OCI-M1 (cell line): ENCODE measurements at places on chromosomes 2 and 18.

DNA sequence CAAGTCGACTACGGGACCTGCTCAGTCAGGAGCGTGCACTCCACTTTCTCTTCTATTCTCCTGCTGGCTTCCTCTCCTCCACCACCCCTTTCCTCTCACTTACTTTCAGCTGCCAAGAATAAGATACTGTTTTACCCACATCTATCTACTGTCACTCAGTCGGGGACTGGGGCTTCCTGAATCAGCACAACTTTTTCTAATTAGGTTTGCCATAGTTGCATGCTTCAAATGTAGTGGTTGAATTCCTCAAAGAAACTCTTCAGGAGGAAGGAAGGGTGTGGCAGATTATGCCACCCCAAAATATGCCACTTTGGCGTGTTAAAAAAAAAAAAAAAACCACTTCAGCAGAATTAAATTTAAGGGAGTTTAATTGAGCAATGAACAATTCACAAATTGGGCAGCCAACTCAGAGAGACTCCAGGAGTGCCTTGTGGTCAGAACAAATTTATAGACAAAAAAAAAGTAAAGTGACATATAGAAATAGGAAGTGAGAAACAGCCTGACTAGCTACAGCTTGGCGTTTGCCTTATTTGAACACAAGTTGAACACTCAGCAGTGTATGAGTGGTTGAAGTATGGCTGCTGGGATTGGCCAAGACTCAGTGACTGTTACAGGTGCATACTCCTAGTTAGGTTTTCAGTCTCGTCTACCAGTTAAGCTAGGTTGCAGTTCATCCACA, 32.5 kb upstream of the RMDN2 start:
- DNase-seq: peak; percentile 31

DNA sequence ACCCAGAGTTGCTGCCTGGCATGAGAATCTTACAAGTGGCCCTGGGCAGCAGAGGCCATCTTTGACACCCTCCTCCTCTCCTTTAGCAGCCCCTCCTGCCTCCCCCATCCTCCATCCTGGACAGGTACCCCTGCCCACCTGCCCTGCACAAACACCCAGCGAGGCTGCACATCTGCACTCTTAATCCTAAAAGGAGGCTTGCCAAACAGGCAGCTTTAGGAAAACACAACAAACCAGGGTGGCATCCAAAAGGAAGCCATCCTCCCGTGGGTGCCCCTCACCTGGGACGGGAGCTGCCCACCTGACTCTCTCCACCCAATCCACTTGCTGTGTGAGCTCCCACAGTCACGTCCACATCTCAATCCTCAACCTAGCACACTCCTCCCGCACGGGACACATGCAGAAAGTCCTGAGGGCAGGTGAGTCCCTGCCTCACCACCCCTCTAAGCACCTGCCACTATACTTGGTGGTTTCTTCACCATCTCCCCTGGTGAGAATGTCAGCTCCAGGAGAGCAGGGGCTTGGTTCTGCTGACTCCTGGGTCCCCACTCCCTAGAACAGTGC, 5.8 kb downstream of the BIN1 start:
- DNase-seq: no peak

DNA sequence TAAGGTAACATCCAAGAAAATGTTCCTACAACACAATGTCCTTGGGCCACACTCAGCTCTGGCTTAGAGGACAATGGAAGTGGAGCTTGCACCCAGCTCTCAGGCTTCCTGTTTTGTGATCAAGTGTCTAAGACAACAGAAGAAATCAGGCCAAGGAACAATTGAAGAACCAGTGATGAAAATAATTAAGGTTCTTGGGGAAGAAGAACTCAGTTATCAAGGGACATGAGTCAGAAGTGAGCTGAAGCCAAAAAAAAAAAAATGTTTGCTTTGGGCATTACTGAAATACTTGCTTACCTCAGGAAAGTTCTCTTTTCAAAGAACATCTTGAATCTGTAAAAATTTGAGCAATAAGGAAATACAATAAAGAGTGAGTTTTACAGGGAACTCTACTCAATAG, 299.0 kb downstream of the FBXO15 start:
- DNase-seq: no peak

GRCh38 chr2:60415814-60416213, 137.6 kb downstream of the BCL11A start:
- no peak for DNase-seq

DNA sequence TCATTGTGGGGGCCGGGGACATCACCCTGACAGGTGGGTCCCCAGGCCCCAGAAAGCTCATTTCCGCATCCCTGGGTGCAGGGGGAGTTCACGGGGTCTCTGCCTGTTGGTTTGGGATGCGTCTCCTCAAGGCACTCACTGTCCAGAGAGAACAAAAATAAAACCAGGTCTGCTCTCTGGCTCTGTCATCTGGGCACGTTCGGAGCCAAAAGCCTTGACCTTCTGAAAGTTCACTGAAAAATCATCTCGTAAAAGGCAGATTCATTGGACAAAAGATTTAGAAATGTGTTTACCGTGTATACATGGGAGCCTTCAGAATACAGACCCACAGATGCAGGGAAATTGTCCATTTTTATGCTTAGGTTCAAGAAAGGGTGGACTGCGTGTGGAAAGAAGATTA, 26.6 kb downstream of the MLPH start:
- no peak for DNase-seq

- DNase-seq: no peak
Observed at GRCh38 chr2:196409376-196409775, 230.1 kb upstream of the CCDC150 start.

DNA sequence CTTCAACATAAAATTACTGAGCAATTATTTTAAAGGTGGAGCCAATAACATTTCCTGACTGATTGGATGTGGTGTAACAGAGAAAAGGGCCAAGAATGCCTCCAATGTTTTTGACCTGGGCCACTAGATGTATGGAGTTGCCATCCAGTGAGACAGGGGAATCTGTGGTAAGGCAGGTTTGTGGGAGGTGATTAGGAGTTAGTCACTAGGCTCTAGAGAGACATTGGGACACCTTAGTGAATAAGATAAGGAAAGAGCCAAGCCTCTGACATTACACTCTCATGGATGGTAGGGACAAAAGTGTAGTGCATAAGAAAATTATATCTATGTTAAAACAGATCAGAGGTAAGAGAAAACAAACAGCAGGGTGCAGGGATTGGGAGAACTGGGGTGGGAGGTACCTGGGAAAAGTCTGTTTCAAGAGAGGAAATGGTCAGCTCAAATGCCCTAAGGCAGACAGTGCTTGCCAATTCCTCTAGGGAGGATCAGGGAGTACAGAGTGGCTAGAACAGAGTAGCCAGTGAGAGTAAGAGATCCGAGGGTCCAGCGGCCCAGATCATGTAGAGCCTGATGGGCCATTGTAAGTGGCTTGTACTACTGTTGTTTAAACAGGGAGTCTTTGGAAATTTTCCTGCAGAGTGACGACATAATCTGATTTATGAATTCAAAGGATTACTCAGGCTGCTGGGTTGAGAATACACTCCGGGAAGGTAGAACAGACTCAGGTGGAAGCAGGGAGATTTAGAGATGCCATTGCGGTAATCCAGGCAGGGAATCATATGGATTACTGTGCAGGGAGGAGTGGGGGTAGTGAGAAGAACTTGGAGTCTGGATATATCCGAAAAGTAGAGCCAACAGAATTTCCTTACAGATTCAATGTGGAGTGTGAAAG, 45.7 kb upstream of the CUL3 start:
- no peak for DNase-seq

- DNase-seq: no peak
Observed at GRCh38 chr2:212911011-212911410, 240.4 kb downstream of the IKZF2 start.

GRCh38 chr18:11992096-11992790, 10.9 kb downstream of the IMPA2 start:
- DNase-seq: no peak

DNA sequence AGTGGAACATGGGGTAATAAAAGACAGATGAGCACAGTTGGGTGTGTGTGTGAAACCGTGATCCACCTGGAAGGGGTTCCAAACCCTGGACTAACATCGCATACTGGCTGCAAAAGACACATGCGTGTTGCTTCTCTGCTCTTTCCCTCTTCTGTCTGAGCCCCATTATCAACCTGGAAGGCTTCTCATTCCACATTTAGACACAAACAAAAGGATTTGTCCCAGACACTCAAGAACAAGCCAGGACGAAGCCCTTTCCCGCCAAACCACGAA, 7.0 kb upstream of the SP9 start:
- DNase-seq: no peak

GRCh38 chr2:105582952-105583660, 161.6 kb upstream of the NCK2 start:
- no peak for DNase-seq
